ENCODE measurements at places on chromosomes 7 and 10. TPM values are rescaled to one million over a fixed set of nuclear protein-coding genes. Genes with fewer than 3 reads are reported as not detected.

Gene SLC26A4
- total RNA-seq = 0.17 TPM

Gene POLL
- 34.9 TPM for total RNA-seq

Gene NRCAM
- 0.99 TPM for total RNA-seq

Gene FGFBP3
- total RNA-seq = 2.9 TPM

GRCh38 chr10:74728225-74728624 is 98.2 kb upstream of the KAT6B start:
- H3K27me3 ChIP-seq = no peaks in the 10 kb centered on the region
- peak overlapping the region; percentile 53 for H3K27ac ChIP-seq
- no peak for DNase-seq

DNA sequence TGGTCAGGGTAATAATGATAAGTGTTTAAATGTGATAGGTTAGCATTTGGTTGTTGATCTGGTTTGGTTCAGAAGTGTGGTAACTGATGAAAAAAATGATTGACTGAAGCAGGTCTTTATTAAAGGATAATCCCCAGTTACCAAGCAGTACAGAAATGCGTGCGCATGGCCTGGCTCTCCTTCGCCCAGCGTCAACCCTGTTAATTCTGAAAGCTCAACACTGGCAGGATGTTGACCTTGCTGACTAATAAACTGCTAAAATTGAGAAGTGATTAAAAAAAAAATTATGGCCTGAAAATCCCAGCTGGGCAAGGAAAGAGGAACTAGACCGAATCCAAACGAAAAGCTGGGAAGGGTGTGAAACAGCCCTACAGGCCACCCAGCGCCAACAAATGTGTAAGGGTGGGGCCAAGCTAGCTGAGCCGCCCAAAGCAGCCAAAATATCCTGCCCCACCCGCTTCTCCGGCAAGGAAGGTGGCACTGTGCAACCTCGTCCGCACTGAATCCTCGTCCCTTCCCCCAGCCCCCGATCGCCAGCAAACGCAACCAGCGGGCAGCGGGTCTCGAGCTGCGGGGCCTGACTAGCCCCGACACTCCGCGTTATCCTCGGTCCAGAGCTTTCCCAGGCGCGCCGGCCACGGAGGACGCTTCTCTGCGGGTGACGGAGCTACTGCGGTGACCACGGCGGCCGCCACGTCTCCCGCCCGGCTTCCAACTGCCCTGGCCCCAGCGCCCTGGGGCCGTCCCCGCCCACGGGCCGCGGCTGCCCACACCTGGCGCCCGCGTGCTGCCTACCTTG is 561 bp downstream of the SHTN1 start:
- H3K27me3 ChIP-seq = peaks cover 28% of the 10 kb centered on the region
- peak overlapping the region; percentile 77 for H3K4me3 ChIP-seq
- peak; percentile 34 for DNase-seq
- no peaks in the 10 kb centered on the region for H3K36me3 ChIP-seq
- H3K27ac ChIP-seq = no peak overlapping the region

- no peak for DNase-seq
- H3K27ac ChIP-seq = no peak overlapping the region
- no peaks in the 10 kb centered on the region for H3K27me3 ChIP-seq
- H3K4me3 ChIP-seq = no peak overlapping the region
- H3K36me3 ChIP-seq = no peaks in the 10 kb centered on the region
Observed at GRCh38 chr10:19730907-19731217, 85.4 kb upstream of the PLXDC2 start.

DNA sequence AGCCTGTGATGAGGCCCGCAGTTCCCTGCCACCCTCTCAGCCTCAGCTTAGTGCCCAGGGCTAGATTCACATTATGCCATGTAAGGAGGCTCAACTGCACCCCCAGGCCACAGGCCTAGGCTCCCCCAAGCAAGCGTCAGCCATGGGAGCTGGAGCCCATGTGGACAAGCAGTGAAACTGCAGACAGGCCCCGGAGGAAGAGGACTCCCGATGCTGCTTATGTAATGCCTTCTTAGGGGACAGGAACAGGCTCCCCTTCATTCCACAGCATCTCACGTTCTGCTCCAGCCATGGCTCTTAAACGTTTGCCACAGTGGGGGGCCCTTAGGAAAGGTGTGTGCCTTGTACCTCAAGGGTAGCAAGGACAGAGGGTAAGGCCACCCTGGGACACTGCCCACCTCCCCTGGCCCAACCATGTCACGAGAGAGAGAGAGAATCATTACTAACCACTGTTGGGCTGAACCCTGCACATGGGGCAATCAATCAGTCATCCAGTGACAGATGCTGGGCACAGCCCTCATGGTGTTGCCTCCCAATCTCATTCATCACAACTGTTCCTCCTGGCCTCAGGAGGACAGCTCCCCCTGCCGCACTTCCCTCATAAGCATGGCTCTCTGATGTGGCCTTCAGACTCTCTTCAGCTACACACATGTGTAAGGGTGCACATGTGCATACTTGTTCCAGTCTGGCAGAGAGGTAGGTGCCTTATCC is 263.0 kb downstream of the GRID1 start:
- no peak for DNase-seq
- no peaks in the 10 kb centered on the region for H3K27me3 ChIP-seq
- no peak overlapping the region for H3K27ac ChIP-seq
- H3K36me3 ChIP-seq = no peaks in the 10 kb centered on the region

All from activated naive CD8-positive, alpha-beta T cell treated with anti-CD3 and anti-CD28 coated beads, Interleukin-2, amount 10 ng/mL, durations not matched to agents 7 days and 5 days (primary cell).